ENCODE measurements at places on chromosomes 16 and 17.

DNA sequence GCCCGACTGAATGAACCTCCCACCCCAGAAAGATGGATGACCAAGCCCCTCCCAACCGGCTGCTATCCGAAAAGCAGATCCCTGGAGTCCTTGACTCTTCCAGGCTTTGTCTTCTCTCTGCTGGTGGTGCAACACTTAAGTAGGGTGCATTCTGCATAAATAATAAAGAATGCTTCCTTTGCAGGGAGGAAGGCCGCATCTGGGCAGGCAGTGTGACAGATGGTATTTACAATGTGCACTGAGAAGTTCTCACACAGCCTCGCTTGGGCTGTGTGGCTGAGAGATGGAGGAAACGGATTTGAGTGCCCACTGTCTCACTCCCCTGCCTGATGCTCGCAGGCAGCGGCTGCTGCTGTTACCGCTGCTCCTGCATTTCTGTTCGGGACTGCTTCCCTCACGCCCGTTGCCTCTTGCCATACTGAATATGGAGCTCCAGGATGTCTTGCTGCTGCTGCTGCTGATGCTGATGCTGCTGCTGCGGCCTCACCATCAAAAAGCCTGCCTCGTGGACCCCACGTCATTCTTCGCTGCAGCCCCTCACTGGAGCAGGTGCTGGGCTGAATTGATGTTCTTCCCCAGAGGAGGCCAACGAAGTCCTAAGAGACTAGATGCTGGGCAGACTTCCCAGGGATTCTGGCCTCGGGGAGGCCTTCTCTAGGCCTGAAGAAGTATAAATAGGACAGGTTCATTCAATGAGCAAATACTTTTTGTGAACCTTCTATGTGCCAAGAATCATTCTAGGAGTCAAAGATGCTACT is 7.1 kb upstream of the RHBDL3 start:
- no peak for DNase-seq

GRCh38 chr16:1264345-1265089 is 8.6 kb downstream of the TPSD1 start:
- no peak for DNase-seq

GRCh38 chr16:89921702-89922476 is 1.3 kb upstream of the TUBB3 start:
- no peak for DNase-seq

DNA sequence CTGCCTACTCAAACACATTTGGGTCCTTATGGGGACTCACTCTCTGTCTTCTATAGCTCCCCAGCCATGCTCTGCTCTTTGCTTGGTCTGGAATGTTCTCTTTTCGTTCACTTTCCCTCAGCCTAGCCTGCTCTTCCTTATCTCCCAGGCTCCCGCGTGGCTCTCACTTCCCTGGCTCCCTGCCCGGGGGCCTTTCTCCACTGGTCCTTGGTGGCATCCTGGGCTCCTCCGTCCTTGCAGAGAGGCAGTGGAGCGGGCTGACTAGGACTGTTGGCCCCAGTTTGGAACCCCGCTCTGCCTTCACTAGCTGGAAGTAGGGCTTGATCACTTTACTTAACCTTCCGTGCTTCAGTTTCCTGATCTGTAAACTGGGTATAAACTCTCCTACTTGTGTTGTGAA is 31.2 kb downstream of the SHISA6 start:
- DNase-seq, result no peak

DNA sequence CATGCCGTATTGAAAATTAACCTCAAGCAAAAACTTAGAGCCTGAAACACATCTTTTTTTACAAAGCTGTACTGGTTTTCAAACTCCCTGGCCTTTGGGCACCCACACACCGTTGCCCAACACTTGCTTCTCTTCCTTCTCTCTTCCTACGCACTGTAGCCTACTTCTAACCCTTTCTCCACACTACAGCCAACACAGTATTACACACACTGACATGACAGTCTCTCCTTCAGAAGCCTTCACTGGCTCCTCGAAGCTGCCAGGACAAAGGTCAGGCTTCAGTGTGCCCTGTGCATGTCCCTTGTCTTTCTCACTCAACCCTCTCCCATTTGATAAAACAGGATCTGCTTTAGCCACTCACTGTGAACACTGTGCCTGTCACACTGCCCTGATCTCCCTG is 8.0 kb downstream of the FANCA start:
- no peak for DNase-seq

DNA sequence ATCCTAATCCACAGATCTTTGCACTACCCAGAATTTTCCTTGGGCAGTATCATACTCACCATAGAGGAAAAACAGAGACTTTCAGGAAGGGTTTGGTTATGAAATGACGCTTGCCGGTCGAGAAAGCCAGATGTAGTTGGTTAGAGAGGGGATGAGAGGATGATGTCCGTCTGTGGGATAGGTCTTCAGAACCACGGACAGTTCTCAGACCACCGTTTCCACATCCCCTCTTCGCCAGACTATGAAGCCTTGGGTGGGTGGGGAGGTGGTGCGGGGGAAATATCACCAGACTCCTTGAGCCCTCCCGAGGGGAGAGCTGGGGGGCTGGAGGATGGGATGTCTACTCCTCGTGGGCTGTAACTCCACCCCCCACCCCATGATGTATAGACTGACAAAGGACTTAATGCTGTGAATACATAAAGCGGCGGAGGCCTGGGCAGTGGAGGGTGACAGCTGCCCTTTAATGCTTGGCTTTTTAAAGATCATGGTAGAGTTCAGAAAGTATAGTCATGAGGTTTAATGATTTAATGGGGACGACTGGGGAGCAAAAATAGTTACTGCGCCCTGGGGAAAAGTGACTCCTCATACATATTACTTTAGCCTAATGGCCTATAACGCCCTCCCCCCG is 96.6 kb downstream of the MRM1 start:
- DNase-seq, result no peak

- DNase-seq, result no peak
Observed at GRCh38 chr17:59814276-59814675, 78.5 kb downstream of the TUBD1 start.

DNA sequence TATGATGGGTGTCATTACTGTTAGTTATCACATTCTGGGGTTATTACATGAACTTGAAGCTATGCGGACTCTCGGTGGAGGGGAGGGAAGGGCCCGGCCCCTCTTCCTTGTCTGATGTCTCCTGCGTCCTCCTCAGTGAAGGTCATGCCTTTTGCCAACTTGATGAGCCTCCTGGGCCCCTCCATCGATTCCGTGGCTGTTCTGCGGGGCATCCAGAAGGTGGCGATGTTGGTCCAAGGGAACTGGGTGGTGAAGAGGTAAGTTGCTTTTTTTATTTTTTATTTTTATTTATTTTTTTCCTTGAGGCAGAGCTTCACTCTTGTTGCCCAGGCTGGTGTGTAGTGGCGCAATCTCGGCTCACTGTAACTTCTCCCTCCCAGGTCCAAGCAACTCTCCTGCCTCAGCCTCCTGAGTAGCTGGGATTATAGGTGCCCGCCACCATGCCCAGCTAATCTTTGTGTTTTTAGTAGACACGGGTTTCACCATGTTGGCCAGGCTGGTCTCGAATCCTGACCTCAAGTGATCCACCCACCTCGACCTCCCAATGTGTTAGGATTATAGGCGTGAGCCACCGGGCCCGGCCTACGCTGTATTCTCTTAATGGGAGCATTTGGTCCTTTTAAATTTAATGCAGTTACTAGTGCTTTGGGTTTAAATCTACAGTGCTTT is 21.6 kb downstream of the POLR3E start:
- peak; percentile 72 for DNase-seq

GRCh38 chr16:22614271-22614947 is 103.7 kb downstream of the NPIPB5 start:
- DNase-seq, result no peak

DNA sequence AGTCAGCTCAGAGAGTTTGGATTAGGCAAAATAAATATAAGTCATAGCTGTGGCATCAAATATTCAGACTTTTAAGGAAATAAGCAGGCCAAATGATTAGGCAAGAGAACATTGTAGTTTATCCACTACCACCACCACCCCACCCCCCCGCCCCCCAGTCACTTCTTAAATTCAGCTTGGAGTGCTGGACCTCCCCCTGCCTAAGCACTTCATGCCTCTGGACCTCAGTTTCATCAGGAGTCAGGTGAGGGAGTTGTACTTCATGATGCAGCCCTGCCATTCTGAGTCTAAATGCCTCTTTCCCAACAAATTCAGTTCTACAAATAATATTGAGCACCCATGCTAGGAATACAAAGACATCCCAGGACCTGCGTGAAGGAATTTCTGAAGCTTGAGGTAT is 2.0 kb downstream of the POLR2C start:
- DNase-seq, result no peak

- DNase-seq, result peak; percentile 74
Observed at GRCh38 chr17:50148226-50149090, 2.0 kb downstream of the PPP1R9B start.

DNA sequence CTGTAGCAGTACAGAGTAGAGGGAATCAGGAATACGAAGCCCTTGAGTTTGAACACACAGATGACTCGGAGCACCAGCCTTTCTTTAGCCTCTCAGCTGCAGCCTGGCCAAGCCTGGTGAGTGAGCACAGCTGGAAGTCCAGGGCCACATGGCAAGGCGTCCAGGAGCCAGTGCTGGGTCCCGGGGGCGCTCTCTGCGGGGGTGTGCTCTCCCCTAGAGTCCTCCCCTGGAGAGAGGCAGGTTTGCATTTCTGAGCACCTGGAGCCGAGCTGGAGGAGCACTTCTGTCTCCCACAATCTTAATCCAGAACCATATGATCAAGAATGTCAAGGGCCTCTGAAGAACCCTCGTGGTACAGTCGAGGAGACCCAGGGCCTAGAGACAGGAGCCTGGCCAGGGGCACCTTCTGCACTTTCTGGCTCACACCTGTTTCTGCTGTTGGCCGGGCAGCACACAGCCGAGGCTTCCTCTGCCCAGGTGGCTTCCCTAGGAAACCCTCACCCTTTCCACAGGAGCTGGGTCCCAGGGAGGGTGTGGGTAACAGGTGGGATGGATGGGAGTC is 78.3 kb downstream of the PLD6 start:
- DNase-seq, result no peak

- DNase-seq, result peak; percentile 36
Observed at GRCh38 chr16:79605999-79606398, 5.5 kb upstream of the MAF start.

GRCh38 chr17:77321649-77322513 is 181.1 kb downstream of the SEC14L1 start:
- no peak for DNase-seq

DNA sequence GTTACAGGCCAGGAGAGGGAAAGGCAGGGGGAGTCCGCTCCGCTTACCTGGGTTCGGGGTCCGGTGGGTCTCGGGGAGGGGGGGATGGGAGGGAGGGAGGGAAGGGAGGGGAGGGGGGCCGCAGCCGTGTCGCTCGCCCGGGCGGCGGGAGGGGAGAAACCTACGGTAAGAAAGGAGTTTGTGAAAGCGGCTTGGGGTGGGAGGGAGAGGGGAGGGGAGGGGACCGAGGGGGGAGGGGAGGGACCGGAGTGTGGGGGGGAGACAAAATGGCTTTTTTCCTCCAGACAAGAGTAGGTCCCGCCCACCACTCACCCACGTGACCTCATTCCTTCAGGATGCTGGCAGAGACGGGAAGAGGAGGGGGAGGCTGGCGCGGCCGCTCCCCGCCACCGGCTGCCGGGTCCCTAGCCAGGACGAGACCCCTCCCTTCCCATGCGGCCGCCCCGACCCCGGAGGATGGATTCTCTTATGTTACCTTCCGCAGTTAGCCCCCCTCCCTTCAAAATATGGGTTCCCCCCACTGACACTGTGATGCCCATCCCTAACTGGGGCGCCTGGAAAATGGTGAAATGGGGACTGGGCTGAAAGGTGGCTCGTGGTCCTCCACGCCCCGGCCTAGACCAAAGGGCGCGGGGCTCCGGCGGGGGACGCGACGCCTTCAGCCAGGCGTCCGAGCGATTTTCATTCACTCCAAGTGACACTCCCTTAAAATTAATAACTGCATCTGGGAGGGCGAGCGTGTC is at the start of gene PCGF2:
PCGF2 (minus strand) TSS at position 188 of the 743 bp plus-strand sequence. CDS start 7,934 bp downstream, outside the sequence.
- DNase-seq, result no peak

GRCh38 chr16:80569440-80570105 is 28.8 kb downstream of the DYNLRB2 start:
- DNase-seq, result peak; percentile 69

DNA sequence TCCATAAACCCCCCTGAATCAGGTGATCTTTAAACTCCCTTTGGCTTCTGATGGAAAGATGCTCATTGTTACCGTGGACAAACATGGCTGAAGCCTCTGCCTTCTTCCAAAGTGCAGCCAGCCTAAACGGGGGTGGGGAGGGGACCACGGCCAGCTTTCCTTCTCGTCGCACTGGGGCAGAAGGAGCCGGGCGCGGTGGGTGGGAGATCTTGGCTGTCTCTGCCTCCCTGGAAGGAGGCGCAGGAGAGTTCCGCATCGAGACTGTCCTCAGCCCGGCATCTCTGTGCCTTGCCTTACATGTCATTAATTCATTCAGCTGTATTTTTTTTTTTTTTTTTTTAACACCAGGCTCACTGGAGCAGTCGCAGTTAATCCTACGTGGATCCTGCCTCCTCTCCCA is 163.3 kb upstream of the PLCG2 start:
- no peak for DNase-seq

DNA sequence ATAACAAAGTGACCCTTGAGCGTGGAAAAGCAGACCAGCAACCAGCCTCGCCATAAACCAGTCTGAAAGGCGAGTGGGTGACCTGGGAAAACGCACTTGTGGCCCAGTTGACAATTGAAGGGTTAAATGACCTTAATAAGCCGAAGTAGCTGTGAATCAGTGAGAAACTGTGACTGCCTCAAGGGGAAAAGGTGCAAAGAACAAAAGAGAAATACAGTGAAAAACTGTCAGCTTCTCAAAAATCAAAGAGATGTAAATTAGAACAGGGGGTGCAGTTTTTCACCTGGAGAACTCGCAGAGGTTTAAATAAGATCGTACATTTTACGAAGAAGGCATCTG is 124.1 kb downstream of the CMIP start:
- DNase-seq, result no peak

DNA sequence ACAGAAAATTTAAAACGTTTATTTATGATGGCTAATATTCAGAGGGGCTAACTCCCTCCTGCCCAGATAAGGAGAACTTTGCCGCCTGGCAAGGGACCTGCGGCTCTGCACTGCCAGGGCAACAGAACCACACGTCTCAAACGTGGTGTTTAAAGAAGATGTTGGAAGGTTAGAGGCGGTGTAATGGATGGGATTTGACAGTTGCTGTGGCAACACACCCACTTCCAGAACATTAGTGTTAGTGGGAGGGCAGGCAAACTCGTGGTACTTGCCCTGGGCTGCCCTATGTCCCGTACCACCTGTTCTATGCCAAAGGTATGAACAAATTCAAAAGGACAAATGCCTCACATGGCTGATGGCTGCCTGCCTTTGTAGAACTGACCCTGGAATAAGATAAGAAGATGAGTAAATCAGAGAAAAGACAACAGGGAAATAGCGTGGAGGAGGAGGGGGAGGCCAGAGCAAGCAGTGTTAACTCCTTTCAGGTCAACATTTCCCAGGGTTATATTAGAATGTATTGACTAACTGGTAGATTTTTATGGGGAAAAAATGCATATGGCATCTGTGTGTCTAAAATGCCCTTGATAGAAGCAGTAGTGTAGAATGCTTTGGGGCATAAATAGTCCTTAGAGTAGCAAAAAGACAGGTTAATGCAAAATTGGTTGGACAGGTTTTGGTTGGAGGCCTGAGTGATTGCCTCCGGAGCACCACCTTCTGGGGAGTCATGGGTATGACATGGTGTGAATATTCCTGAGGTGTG is 30.8 kb downstream of the HLF start:
- DNase-seq, result peak; percentile 70

GRCh38 chr17:17675925-17676534 is 5.2 kb upstream of the RAI1 start:
- peak; percentile 48 for DNase-seq

Measured in CD4-positive, alpha-beta T cell treated with Interleukin-17A for 4 hours (primary cell).